ENCODE measurements at places on chromosomes 13 and 19.

GRCh38 chr19:46056536-46056935 lies 15.7 kb upstream of the IGFL4 start:
- DNase-seq, result no peak
- no peaks in the 10 kb centered on the region for H3K36me3 ChIP-seq
- no peaks in the 10 kb centered on the region for H3K4me1 ChIP-seq
- H3K27ac ChIP-seq, result no peak overlapping the region

DNA sequence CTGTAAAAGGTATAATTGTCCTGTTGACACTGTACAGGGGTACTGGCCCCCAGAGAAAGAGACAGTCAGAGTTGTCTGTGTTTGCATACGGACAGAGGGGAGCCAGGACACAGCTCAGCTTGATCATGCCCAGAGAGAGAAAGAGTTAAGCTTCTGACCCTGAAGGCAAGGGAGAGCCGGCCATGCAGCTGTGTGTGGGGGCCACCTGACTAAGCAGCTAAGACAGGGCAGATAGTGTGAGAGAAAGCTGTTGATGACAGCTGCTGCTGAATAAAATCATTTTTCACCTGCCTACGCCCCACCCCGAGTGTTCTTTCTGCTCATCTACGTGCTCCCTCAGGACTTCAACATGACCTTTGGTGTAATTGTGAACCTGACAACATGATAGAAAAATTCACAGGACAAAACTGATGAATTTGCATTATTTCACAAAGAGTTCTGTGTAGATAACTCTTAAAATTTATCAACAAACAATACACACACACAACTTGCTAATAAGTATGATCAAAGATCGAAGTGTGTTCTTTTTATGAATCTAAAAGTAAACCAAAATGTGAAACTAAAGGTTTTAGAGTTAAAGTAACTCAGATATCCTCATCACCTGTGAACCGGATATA lies 1294.3 kb upstream of the ATXN8OS start:
- no peaks in the 10 kb centered on the region for H3K36me3 ChIP-seq
- H3K27me3 ChIP-seq, result no peaks in the 10 kb centered on the region
- no peak overlapping the region for H3K4me3 ChIP-seq
- no peaks in the 10 kb centered on the region for H3K4me1 ChIP-seq
- no peak overlapping the region for H3K27ac ChIP-seq

GRCh38 chr19:4970558-4971423 lies 1.9 kb downstream of the KDM4B start:
- peaks cover 36% of the 10 kb centered on the region for H3K4me1 ChIP-seq
- no peak overlapping the region for H3K27ac ChIP-seq
- no peaks in the 10 kb centered on the region for H3K27me3 ChIP-seq
- DNase-seq, result no peak

DNA sequence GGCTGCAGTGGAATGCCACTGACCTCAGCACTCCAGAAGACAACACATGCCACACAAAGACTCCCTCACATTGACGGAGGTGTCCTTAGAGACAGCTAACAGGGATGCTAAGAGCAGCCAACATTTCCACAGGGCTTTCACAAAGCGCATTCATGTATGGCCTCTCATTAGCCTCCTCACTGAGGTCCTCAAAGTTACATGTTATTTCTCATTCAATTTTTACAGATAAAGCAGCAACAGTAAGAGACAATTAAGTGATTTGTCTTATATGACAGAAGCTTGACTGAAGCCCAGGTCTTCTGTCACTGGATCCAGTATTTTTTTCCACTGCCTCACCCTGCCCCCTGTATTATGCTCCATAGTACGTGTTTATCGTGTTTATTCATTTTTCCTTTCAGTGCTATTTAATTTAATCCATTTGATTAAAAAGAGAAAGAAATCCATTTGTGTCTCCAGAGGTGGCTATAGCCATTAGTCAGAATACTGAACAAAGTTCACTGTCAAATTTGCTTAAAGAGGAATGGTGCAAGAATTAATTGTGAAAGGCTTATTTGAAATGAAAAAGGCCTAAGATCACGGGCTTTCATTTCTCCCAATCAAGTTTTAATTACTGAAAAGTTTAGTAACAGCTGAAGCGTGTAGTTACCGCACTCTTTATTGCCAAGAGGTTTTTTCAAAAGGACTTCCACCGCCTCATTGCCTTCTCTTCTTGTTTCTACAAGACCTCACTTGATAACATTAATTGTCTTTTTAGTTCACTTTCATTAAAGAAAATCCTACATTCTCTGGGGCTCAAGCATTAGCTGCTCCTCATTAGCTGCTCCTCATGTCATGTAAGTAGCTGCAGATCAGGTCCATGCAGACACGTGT lies 115.0 kb downstream of the COG6 start:
- H3K4me3 ChIP-seq, result no peak overlapping the region
- peaks cover 9% of the 10 kb centered on the region for H3K4me1 ChIP-seq
- DNase-seq, result no peak
- no peak overlapping the region for H3K27ac ChIP-seq
- H3K27me3 ChIP-seq, result no peaks in the 10 kb centered on the region

GRCh38 chr19:18058208-18059009 lies 28.3 kb downstream of the IL12RB1 start:
- peak overlapping the region; percentile 11 for H3K4me3 ChIP-seq
- peak overlapping the region; percentile 57 for H3K27ac ChIP-seq
- H3K4me1 ChIP-seq, result peaks cover 12% of the 10 kb centered on the region
- H3K36me3 ChIP-seq, result peaks cover 26% of the 10 kb centered on the region

- H3K4me1 ChIP-seq, result peaks cover 42% of the 10 kb centered on the region
- H3K36me3 ChIP-seq, result peaks cover 5% of the 10 kb centered on the region
- H3K27ac ChIP-seq, result peak overlapping the region; percentile 66
These were observed 764 bp downstream of the UPF1 start for GRCh38 chr19:18832306-18833140.

DNA sequence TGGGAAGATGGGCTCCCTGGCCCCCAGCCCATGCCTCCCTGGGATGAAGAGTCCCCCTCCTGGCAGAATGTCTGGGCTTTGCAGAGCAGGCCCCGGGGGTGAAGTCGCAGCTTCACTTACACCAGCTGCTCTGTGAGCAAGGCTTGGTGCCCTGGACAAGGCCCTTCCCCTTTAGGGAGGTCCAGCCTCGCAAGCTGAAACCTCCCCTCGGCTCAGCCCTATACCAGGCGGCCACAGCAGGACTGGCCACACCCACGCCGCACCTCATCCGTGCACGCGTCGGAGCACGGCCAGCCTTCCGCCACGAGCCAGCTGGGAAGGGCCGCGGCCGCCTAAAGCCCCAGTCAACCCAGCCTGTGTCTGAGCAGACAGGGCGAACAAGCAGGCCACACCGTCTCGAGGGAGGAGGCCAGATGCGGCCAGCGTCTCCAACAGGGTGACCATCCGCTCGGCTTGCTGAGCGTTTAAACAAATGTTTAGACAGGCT lies 83.2 kb upstream of the MCF2L start:
- H3K4me3 ChIP-seq, result no peak overlapping the region
- no peak for DNase-seq
- H3K27me3 ChIP-seq, result no peaks in the 10 kb centered on the region
- no peak overlapping the region for H3K27ac ChIP-seq

GRCh38 chr13:39776439-39776838 lies 121.0 kb downstream of the COG6 start:
- no peak overlapping the region for H3K4me3 ChIP-seq
- H3K36me3 ChIP-seq, result no peaks in the 10 kb centered on the region
- no peak overlapping the region for H3K27ac ChIP-seq

GRCh38 chr13:77820431-77821149 lies 98.0 kb downstream of the EDNRB start:
- no peaks in the 10 kb centered on the region for H3K4me1 ChIP-seq
- no peaks in the 10 kb centered on the region for H3K36me3 ChIP-seq
- H3K4me3 ChIP-seq, result no peak overlapping the region

GRCh38 chr13:39037410-39037879 lies 444 bp downstream of the PROSER1 start:
- DNase-seq, result no peak
- no peaks in the 10 kb centered on the region for H3K27me3 ChIP-seq
- H3K4me3 ChIP-seq, result peak overlapping the region; percentile 60

- H3K4me1 ChIP-seq, result peaks cover 71% of the 10 kb centered on the region
- H3K4me3 ChIP-seq, result no peak overlapping the region
- no peak overlapping the region for H3K27ac ChIP-seq
- peaks cover 31% of the 10 kb centered on the region for H3K36me3 ChIP-seq
These were observed 52.6 kb downstream of the RASA3 start for GRCh38 chr13:114079601-114080536.
